ENCODE measurements at places on chromosomes 6 and 20. TPM values are rescaled to one million over a fixed set of nuclear protein-coding genes. Genes with fewer than 3 reads are reported as not detected.

- DNase-seq: no peak
Observed at GRCh38 chr6:18259675-18260447, 4.5 kb downstream of the DEK start.

DNA sequence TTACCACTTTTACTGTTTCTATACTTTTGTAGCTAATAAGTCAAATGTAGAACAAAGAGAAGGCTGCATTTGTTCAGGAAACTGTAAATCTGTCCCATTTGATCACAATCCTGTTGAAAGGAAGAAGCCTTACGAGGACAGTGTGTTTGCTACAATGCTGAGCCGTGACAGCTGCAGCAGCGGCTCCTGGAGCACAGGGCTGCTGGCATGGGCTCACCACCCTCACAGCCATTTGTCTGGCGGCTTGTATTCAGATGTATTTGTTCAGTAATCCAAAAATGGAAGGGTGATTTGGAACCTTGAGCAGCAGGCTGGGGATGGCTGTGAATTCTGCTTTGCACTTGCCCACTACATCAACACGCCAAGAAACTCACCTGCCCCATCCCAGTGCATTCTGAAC lies 5.7 kb downstream of the TUBB2A start:
- DNase-seq: no peak

GRCh38 chr6:143062551-143062950 lies 1.9 kb downstream of the AIG1 start:
- DNase-seq: no peak

MYH7B gene
- total RNA-seq: 222 TPM

SRF gene
- total RNA-seq: 65.3 TPM

DNA sequence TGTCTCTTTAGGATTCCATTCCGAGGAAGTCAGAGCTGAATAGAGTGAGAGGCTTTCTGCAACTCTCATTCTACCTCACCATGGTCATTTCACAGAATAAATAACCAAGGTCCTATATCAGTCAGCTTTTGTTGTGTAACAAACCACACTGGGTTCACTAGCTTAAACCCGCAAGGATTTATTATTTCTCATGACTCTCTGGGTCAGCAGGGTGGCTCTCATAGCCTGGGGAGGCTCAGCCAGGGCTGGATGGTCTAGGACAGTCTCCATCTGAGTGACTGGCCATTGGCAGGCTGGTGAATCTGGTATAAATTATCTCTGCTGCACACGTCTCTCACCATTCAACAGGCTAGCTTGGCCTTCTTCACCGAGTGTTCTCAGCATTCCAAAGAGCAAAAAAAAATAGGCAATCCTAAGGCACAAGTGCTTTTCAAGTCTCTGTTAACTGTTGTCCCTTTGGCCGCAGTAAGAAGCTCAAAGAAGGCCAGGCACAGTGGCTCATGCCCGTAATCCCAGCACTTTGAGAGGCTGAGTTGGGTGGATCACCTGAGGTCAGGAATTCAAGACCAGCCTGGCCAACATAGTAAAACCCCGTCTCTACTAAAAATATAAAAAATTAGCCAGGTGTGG lies 39.7 kb downstream of the ISM1 start:
- no peak for DNase-seq

DNA sequence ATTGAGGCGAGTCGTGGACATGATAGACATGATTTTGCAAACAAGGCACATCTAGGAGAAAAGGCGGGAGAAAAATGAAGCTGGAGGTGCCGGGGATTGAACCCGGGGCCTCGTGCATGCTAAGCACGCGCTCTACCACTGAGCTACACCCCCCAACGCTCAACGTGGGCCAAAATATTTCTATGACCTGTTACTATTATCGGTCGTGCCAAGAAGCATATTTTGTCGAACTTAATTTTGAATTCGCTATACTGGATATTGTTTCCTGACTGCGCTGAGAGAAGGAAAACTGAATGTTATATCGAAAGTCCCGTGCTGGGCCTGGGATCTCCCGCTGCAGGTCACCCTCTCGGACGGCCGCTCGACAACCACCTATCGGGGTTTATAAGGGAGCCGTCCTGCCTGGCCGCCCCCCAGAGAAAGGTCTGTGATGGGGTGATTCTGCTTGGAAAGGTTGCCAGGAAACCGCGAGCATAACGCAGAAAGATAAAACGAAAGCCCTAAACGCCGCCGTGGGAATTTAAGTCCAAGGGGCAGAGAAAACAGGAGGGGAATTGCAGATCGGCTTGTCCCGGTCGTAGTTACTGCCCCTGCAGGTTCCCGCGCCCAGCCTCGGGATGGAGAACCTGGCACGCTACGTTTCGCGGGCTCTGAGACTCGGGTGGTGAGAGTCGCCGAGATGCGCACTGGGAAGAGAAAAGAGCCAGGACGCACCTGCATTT lies 60.0 kb downstream of the TRIM27 start:
- DNase-seq: peak; percentile 77

GRCh38 chr6:13216236-13217014 lies 111.9 kb downstream of the TBC1D7 start:
- no peak for DNase-seq

- DNase-seq: no peak
Observed at GRCh38 chr20:9517297-9518162, 3.1 kb downstream of the LAMP5 start.

DNA sequence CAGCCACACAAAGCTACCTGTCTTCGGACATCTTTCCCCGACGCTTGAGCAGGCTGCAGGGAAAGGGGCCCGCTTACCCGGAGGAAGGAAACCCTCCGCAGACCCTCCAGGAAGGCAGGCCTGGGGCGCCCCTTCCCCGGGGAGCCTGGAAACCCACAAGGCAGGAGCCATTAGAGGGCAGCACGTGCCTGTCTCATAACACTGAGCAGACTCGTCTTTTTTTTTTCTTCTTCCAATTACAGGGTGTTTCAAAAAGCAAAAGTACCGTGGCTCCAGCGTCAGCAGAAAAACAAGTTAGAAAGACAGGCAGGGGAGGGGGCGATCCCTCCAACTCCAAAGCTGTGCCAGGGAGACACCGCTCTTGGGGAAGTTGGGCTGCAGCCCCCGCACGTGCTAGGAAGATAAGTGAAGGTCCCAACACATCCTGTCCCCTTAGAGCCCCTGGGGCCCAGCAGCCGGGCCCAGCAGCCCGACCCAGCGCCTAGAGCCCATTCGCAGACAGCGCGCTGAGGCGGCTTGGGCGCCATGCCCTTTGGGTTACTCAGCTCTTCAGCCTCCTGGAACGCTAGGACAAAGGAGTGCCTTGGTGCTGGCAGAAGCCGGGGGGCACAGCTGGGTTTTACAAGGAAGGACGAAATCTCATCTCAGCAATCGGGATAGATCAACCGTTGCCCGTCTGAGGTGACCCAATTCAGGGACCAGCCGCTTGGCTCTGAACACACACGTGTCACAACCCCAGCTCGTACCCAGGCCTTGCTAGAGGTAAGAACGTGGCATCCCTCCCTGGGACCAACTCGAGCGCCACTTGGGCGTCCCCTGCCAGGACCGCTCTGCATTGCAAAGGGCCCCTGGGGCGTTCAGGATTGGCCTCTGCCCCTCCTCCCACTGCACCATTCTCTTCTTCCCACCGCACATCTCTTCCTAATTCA lies 136.3 kb downstream of the LY86 start:
- DNase-seq: peak; percentile 86

DNA sequence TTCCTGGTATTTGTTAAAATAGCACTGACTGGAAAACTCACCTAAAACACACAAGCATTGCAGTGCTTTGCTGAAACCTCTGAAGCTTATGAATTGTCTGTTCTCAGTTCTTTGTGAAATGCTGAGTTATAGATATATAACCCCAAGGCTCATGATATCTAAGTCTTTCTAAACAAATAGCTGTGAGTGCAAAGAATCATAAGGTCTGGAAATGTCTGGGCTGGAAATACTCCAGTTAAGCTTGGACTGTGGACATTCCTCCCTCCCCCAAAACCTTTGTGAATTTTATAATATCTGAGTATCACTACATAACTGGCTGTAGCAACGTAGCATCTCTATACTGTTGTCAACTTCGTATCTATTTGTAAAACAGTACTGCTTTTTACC lies 69.1 kb downstream of the CBLN4 start:
- DNase-seq: no peak

GRCh38 chr6:62283796-62284411 lies 2.1 kb downstream of the KHDRBS2 start:
- no peak for DNase-seq

GRCh38 chr6:155373276-155373675 lies 59.0 kb upstream of the TFB1M start:
- DNase-seq: no peak

- DNase-seq: no peak
Observed at GRCh38 chr20:9066191-9066590, 2.7 kb upstream of the PLCB4 start.

MLN gene
- total RNA-seq: not detected

ENPP4 gene
- 18.3 TPM for total RNA-seq

SLC17A2 gene
- not detected for total RNA-seq

CNBD2 gene
- 3.8 TPM for total RNA-seq

WFDC2 gene
- 1.0 TPM for total RNA-seq

DNA sequence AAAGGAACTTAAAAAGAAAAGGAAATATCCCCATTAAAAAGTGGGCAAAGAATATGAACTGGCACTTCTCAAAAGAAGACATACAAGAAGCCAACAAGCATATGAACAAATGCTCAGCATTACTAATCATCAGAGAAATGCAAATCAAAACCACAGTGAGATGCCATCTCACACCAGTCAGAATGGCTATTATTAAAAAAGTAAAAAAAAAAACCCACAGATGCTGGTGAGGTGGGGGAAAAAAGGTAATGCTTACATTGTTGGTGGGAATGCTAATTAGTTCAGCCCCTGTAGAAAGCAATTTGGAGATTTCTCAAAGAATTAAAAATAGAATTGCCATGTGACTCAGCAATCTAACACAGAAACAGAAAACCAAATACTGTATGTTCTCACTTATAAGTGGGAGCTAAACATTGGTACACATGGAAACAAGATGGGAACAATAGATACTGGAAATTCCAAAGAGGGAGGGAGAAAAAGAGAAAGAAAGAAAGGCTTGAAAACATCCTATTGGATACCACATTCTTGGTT lies 437.1 kb downstream of the GRIK2 start:
- no peak for DNase-seq

DNA sequence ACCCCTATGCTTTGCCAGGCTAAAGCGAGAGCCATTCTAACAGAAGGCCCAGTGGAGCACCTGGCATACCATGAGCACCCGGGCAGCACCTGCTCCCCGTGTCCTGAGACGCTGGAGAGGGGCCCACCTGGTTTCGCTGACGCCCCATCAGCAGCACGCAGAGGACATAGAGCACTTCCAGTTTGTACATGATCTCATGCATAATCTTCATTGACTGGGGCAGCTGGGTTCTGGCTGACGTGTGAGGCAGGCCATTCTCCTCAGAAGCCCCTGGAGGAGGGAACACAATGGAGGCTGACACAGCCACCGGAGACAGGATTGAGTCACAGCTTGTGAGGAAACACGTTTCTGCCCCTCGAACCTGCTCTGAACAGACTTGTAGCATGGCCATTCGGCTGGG lies 65.4 kb downstream of the MYH7B start:
- no peak for DNase-seq

PTCHD4 gene
- 0.81 TPM for total RNA-seq

DNA sequence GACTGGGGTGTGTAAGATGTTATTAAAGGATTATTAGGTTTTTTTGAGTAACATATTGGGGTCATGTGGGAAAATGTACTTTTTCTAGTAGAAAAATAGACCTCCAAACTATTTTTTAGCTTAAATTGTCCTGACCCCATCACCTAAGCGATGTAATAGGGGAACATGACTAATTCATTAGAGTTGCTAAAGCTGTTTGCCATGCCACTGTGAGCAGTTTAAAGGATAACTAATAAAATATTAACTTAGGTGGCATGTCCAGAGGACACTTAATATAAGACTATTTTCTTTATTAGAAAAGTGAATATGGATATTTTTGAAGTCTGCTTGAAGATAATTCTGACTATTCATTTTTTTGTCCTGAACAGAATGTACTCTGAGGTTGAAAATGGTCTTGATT lies 545.9 kb upstream of the BTBD3 start:
- DNase-seq: no peak

GRCh38 chr20:3661814-3662665 lies 1.2 kb downstream of the GFRA4 start:
- no peak for DNase-seq

PDE7B gene
- total RNA-seq: 18.6 TPM

DNA sequence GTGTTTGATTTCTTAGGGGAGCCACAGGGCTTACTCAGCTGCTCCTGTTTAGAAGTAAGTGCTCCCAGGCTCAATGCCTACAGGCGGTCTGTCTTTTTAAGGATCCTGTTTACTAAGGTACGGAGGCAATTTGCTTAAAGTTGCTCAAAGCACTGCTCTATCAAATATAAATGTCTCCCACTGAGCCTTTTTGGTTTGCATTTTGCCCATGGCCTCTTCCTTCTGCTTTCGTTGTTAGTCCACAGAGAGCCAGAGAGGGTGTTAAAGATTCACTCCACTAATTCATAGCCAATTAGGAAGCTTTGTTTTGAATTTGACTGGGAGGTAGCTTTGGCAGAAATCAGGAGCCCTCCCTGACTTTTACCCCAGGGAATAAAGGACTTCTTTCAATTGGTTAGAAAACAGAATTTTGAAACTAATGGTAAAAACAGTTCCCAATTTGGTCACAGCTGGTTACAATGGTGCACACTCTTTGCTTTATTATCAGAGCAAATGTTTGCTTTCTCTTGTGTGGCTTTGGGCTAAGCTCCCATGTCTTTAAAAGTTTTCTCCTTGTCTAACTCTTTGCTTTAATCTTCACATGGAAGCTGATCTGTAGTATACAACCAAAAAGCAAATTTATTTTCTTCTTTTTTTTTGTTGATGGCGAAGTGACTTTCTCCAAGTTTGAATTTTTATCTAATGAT lies 126.2 kb downstream of the IMPG1 start:
- DNase-seq: no peak

CD93 gene
- 37.0 TPM for total RNA-seq

DNA sequence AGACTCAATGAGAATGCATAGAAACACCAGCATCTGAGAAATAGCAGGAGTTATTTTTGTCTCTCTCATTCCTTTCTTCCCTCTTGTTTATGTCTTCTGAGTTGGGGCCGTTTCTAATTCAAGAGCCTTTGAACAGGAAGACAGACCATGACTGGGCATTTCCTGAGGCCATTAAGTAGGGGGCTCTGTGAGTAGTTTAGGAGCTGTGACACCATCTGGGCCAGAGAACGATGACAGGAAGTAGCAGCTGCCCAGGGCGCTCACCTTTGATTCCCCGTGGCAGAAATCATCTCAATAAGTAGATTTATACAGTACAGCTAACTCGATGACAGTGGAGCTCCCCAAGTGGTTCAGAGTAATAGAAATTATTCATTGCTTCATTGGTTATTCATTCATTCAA lies 298.4 kb upstream of the PLN start:
- no peak for DNase-seq

- no peak for DNase-seq
Observed at GRCh38 chr6:116074732-116075390, 14.2 kb upstream of the FRK start.

PRDM13 gene
- not detected for total RNA-seq

ZBTB46 gene
- 13.5 TPM for total RNA-seq

DNA sequence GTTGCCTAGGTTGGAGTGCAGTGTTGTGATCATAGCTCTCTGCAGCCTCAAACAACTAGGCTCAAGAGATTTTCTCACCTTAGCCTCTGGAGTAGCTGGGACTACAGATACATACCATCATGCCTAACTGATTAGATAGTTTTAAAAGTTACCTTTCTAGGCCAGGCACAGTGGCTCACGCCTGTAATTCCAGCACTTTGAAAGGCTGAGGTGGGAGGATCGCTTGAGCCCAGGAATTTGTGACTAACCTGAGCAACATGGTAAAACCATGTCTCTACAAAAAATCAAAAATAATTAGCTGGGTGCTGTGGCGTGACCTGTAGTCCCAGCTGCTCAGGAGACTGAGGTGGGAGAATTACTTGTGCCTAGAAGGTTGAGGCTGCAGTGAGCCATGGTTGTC lies 41.2 kb downstream of the SLC17A5 start:
- DNase-seq: no peak

E2F1 gene
- total RNA-seq: 1.1 TPM

TMEM74B gene
- 5.2 TPM for total RNA-seq

TRIM15 gene
- not detected for total RNA-seq

Measured in Right ventricle myocardium superior (tissue), 1 donor.